ENCODE measurements at places on chromosomes 6 and 20.

- no peak for DNase-seq
Measured at GRCh38 chr20:57079031-57080005, 187.1 kb downstream of the BMP7 start.

- DNase-seq = no peak
Measured at GRCh38 chr6:7148100-7148822, 40.5 kb downstream of the RREB1 start.

- DNase-seq = no peak
Measured at GRCh38 chr6:168265827-168266815, 53.5 kb downstream of the DACT2 start.

DNA sequence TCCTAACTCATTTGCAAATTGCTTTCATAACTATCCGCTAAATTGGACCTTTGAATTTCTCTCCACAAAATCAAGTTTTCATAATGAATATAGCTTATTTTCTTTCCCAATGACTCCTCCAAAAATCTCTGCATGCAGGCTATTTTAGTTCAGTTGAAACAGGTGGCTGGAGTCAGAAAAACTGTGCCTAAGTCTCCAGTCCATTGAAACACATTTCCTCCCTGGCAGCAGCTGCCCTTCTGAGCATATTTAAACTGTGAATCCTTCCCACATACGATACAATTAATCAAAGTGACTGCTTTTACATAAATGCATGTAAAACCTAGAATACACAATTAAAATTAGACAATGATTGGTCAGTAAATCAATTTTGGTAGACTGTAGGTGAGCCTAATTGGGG is 344.6 kb upstream of the MARCKS start:
- no peak for DNase-seq

- no peak for DNase-seq
Measured at GRCh38 chr6:43744931-43745727, 24.9 kb upstream of the VEGFA start.

GRCh38 chr6:99905209-99906106 is 88.6 kb downstream of the MCHR2 start:
- no peak for DNase-seq

DNA sequence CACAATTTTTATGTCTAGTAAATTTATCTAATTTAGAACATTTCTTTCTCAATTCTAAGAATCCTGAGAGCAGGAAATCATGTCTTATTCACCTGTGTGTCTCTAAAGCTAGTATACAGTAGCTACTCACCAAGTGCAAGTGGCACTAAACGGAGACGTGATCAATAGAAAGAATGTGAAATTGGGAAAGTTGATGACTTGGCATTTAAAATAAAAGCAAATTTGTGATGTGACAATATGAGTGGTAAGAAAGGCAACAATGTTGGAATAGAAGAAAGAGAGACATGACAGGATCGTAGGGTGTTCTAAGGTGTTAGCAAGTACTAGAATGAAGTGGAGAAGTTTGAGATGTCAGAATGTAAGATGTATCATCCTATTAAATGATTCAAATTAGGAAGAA is 725.9 kb downstream of the BCKDHB start:
- no peak for DNase-seq

GRCh38 chr6:42898891-42899361 is 16.9 kb upstream of the PTCRA start:
- peak; percentile 61 for DNase-seq

GRCh38 chr20:45315672-45316071 is 7.6 kb upstream of the MATN4 start:
- DNase-seq = no peak

DNA sequence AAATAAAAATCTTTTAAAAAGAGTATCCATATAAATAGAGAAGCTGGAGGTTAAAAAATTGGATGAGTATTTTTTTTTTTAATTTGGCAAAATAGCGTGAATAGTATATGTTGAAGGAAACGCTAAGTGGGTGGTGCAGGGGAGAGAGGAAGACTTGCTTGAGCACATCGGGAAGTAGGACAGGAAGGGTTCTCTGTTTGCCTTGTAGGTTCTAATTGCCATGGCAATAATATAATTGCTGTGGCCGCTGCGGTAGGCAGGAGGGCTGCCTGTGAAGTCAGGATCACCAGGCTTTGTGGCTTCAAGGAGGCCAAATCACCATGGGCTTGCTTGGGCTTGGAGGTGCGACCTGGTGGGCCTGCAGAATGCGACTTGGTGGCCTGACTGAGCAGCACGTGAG is 35.1 kb downstream of the IGF2R start:
- DNase-seq = no peak

GRCh38 chr20:55977690-55978459 is 27.4 kb downstream of the CBLN4 start:
- DNase-seq = no peak

GRCh38 chr6:5091210-5092069 is 6.3 kb downstream of the PPP1R3G start:
- DNase-seq = no peak

DNA sequence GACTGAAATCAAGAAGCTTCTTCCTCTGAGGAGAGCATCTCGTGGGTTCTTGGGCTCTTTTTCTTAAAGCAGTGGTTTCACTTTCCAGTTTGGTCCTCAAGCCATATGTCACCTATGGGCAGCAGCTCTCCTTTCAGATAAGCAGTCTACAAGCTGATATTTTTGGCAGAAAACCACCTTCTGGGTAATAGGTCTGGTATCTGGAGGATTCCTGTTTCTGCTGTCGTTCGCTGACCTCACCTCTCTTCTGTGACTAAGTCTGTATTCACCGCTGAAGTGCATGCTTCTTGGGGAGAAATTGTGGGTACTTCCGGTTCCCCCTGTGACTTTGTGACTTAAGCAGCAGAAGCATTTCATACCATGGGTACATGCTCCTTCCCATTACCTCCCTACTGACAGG is 193.6 kb downstream of the EDN1 start:
- DNase-seq = no peak

GRCh38 chr6:71888756-71889340 is 2.5 kb downstream of the RIMS1 start:
- no peak for DNase-seq

- no peak for DNase-seq
Measured at GRCh38 chr6:139582956-139583355, 208.5 kb upstream of the CITED2 start.

- no peak for DNase-seq
Measured at GRCh38 chr20:13990465-13990864, at the start of gene SEL1L2. SEL1L2 (minus strand) TSS chr20:13990614; CDS start chr20:13990534, 80 bp downstream.

DNA sequence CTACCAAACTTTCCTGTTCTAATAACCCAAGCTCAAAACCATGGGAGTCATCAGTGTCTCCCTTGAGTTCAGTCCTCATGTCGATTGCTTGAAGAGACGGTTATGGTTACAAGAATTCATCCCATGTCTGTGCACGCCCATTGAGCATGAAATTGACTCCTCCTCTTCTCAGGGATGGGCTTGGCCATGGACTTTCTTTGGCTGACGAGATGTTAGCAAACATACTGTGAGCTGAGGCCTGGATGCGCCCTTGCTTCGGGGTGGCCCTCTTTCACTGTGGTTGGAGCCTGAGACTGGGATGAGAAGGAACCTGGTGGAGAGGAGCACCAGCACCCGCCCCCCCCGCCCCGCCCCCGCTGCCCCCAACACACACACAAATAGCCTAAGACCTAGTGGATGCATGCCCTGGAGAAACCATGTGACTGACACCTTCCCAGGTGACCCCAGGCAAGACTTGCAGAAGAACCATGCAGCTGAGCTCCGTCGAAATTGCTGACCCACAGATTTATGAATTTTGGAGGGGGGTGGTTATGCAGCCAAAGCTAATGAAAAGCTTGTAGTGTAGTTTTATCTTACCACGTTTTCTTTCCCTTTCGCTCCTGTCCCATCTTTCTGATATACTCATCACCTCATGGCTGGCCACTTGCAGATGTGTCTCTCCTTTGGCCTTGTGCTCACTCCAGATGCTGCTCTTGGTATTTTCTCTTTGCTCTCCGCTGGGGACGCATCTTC is 231.4 kb downstream of the CDH4 start:
- no peak for DNase-seq

DNA sequence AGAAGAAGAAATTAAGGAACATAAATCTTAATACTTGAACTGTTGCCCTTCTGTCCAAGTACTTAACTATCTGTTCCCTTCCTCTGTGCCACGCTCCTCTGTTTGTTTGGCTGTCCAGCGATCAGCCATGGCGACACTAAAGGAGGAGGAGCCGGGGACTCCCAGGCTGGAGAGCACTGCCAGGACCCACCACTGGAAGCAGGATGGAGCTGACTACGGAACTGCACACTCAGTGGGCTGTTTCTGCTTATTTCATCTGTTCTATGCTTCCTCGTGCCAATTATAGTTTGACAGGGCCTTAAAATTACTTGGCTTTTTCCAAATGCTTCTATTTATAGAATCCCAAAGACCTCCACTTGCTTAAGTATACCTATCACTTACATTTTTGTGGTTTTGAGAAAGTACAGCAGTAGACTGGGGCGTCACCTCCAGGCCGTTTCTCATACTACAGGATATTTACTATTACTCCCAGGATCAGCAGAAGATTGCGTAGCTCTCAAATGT is 17.1 kb downstream of the IRF4 start:
- DNase-seq = no peak

DNA sequence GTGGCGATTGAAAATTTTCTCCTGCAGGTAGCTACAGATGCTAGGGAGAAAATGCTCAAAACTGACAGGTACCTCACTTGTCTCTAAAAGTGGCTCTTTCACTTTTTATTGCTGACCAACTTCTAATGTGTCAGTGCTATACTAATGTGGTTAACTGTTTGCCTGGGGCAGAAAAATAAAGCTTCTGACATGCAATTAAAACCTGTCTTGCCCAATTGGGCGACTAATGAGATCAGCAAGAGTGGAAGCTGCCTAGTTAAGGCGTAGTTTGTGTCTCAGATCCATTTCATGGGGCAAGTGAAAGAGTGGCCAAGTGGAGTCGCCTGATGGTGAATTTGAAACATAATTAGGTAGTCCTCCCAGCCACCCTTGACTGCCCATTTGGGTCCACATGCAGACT is 193.3 kb downstream of the TSHZ2 start:
- no peak for DNase-seq

DNA sequence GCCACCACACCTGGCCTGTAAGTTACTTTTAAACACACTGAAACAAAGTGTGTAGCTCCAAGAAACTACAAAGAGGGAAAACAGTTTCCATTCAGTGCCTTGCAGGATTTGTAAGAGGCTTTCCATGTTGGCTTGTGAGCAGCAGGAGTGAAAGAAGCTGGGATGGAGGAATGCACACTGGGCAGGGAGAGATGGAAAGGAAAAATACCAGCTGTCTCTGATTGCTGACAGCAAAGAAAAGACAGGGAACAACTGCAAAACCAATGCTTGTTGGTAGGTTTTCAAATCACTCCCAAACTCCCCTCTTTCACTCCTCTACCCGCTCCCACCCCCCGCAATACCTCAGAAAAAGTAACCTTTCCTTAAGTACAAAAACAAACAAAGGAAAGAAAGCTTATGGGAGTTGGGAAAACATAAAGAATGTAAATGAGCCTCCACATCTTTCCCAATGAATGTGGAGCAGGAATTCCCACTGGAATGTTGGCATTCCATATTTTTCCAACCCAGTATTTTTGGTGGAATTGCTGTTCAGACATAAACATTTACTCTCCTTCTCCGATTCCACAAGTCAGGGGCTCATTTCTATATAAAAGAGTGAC is 166.1 kb downstream of the THBS2 start:
- DNase-seq = no peak

- no peak for DNase-seq
Measured at GRCh38 chr6:89071036-89071435, 9.5 kb upstream of the PNRC1 start.

GRCh38 chr20:15902493-15902892 is 670.8 kb downstream of the KIF16B start:
- no peak for DNase-seq

DNA sequence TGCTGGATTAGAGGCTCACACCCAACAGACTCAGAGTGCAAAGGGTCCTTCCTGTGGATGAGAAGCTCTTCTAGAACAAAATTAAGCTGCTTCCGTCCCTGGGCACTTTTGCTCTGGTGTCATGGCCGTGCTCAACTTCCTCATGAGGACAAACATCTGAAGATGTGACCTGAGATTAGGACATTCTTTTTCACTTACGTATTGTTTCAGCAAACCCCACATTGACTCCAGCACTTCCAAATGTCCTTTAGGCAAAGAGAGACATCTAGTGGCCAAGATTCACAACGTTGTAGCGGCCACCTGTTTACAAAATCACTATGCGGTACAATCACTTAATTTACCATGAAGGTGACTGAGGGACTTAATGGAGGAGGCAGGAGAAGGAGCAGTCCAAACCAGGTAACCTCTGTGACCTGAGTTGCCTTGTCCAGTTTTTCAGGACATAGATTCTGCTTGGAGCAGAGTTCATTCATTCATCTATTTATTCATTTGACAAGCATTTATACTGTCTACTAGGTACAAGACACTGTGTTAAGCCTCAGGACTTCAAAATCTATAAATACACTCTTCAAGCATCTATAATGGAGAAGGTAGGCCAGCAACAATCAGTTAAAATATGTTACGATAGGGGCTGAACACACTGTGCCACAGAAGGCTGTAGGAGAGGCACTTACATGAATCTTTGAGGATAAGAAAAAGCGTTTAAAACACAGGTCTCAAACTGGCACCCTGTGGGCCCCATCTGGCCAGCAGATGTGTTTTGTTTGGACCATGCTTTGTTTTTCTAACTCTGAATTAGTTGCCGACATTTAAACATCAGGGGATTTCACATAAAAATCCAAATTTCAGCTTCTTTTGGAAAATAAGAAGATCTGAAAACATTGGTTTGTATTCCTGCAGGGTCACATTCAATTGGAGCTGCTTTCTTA is 5.6 kb upstream of the ADGRF1 start:
- peak; percentile 2 for DNase-seq

DNA sequence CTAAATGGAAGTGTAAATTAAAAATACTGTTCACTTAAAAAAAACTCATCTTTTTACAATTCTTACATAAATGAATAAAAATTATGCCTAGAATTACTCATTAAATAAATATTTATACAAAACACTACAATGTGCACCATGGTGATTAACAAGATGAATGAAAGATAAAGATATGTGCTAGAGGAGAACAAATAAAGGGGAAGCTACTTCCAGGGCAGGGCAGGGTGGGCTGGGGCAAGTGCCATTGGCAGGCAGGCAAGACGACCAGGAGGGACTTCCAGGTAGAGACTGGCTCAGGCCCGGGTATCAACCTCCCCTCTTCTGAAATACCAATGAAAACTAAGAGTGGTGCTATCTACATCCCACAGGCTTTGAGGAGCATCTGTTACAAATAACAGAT is 20.4 kb downstream of the PREP start:
- DNase-seq = no peak

- DNase-seq = no peak
Measured at GRCh38 chr20:42747765-42748411, 441.8 kb downstream of the PTPRT start.

All from stimulated activated CD4-positive, alpha-beta T cell treated with anti-CD3 and anti-CD28 coated beads, Interleukin-1b, Interleukin-23, amount 100 ng/mL, for 48 hours (primary cell).